Kidney (tissue), 22 donors: ENCODE measurements at places on chromosomes 5 and 9. TPM values are rescaled to one million over a fixed set of nuclear protein-coding genes. Genes with fewer than 3 reads are reported as not detected.

DNA sequence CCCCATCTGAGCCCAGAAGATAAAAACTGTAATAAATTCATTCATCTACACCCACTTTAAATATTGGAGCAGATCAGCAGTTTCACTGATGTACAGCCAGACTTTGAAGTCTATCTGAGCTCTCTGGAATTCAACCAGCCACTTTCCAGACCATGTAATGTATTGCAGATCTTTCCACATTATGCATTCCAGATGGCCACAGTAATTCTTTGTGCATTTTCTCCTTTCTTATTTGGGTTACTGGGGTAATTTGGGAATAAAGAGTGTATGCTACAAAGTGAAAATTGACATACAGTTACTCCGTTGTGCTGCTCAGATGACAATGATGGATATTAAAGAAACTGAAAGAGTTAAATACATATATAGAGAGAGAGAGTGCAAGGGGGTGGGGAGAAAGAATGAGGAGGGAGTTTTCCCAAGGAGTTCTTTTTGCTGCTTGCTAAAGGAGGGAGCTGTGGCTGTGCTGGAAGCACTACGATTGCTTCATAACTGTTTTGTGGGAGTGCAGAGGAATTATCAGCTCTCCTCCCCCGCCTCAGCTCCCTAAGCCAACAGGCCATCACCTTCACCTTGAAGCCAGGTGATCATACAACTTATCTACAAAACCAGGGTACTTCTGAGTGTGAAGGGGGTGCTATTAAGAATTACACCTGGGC lies 152.8 kb downstream of the GAS1 start:
- H3K36me3 ChIP-seq = no peaks in the 10 kb centered on the region
- no peak for DNase-seq
- no peaks in the 10 kb centered on the region for H3K4me1 ChIP-seq

- H3K27ac ChIP-seq = no peak overlapping the region
- no peaks in the 10 kb centered on the region for H3K4me1 ChIP-seq
- H3K27me3 ChIP-seq = no peaks in the 10 kb centered on the region
- H3K4me3 ChIP-seq = no peak overlapping the region
Measured at GRCh38 chr9:76818271-76818670, 54.0 kb downstream of the PCA3 start.

GPX3 gene
- 27,893 TPM for polyA plus RNA-seq

DNA sequence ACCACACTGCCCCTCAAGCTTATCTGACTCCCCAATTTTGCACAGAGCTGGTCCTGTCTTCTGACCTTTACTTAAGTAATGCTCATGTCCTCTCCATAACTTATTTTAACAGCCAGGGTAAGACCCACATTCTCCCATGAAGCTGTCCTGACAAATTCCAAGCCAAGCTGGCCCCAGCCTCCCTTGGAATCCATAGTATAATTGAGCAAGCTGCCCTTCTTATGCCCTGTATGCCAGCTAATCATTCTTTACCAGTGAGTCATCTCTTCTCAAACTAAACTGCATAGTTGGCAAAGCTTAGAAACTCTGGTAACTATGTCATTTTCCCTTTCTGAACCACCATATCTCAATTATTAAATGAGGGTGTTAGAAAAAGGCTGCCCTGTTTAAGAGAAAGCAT lies 92.4 kb downstream of the NFIB start:
- peaks cover 10% of the 10 kb centered on the region for H3K4me1 ChIP-seq
- H3K27ac ChIP-seq = peak overlapping the region; percentile 29
- H3K4me3 ChIP-seq = no peak overlapping the region
- no peaks in the 10 kb centered on the region for H3K27me3 ChIP-seq
- no peaks in the 10 kb centered on the region for H3K36me3 ChIP-seq
- no peak for DNase-seq

SRA1 gene
- polyA plus RNA-seq = 52.4 TPM

GFPT2 gene
- polyA plus RNA-seq = 2.7 TPM

DNA sequence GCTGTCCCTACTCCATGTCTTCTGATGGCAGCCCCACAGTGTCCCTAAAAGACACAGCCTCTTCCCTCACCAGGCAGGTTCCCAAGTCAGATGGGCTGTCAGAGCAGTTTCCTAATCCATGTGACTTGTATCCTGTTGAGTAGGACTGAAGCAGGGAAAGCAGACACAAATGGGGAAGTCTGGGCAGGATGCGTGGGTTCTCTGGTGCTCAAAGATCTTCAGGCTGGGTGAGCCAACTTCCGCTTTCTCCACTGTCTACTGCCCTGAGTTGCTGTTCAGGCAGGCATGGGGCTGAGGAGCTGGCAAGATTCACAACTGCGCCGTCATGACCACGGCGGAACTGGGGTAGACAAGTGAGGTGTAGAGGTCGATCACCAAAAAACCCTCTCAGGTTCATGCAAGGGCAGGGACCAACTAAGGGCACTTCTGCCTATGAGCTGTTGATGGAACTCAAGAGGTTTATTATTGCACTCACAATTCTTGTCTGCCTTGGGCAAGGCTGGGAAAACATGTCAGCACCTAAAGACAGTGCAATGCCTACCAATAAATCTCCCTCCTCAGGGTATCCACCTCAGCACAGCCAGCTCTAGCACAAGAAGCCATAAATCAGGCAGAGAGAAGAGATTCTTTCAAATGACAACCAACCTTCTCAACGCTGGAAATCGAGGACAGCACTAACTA lies 83.4 kb downstream of the RAPGEF1 start:
- H3K36me3 ChIP-seq = no peaks in the 10 kb centered on the region
- no peaks in the 10 kb centered on the region for H3K27me3 ChIP-seq

DNA sequence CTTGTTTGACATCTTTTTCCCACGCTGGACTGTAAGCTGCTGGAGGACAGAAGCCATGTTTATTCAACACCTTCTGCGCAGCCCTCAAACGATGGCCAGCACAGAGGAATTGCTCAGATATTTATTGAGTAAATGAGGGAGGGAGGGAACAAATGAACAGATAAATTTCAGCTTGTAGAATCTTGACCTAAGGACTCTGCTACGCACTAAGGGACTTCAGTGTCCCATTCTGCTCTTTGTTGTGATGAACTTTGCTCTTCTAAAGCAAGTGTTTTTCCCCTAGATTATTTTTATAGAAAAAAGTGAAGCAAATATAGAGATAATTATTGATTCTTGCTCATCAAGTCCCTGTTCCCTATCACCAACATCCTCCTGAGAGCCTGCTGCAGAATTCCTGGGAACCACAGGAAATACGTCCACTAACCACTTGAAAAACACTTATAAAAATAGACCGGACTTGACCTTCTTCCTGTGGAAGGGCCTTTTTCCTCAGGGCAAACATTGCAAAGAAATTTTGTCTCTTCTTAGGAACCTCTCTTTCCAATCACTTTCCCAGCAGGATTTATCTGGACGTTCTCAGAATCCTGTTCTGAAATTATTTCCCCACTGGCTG lies 54.9 kb downstream of the FGF1 start:
- no peak overlapping the region for H3K4me3 ChIP-seq
- no peak for DNase-seq
- H3K4me1 ChIP-seq = peaks cover 2% of the 10 kb centered on the region

FBN2 gene
- 0.11 TPM for polyA plus RNA-seq

SOHLH1 gene
- polyA plus RNA-seq = not detected

GRCh38 chr9:98899408-98900056 lies 44.2 kb upstream of the COL15A1 start:
- H3K36me3 ChIP-seq = no peaks in the 10 kb centered on the region
- no peaks in the 10 kb centered on the region for H3K4me1 ChIP-seq
- no peaks in the 10 kb centered on the region for H3K27me3 ChIP-seq

DNA sequence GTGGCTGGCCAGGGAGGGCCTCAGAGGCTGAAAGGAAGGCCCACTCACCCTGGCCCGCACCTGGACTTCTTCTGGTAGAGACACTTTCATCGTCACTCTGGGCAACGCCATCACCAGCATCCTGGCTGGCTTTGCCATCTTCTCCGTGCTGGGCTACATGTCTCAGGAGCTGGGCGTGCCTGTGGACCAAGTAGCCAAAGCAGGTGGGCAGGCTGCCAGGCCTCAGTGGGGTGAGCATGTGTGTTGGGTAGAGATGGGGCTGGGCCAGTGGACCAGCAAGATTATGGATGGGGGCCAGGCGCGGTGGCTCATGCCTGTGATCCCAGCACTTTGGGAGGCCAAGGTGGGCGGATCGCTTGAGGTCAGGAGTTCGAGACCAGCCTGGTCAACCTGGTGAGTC lies 12.6 kb downstream of the SLC6A7 start:
- DNase-seq = no peak
- no peaks in the 10 kb centered on the region for H3K36me3 ChIP-seq
- no peaks in the 10 kb centered on the region for H3K4me1 ChIP-seq
- H3K27ac ChIP-seq = no peak overlapping the region

ARRDC1 gene
- polyA plus RNA-seq = 42.3 TPM

STING1 gene
- 29.8 TPM for polyA plus RNA-seq

DNA sequence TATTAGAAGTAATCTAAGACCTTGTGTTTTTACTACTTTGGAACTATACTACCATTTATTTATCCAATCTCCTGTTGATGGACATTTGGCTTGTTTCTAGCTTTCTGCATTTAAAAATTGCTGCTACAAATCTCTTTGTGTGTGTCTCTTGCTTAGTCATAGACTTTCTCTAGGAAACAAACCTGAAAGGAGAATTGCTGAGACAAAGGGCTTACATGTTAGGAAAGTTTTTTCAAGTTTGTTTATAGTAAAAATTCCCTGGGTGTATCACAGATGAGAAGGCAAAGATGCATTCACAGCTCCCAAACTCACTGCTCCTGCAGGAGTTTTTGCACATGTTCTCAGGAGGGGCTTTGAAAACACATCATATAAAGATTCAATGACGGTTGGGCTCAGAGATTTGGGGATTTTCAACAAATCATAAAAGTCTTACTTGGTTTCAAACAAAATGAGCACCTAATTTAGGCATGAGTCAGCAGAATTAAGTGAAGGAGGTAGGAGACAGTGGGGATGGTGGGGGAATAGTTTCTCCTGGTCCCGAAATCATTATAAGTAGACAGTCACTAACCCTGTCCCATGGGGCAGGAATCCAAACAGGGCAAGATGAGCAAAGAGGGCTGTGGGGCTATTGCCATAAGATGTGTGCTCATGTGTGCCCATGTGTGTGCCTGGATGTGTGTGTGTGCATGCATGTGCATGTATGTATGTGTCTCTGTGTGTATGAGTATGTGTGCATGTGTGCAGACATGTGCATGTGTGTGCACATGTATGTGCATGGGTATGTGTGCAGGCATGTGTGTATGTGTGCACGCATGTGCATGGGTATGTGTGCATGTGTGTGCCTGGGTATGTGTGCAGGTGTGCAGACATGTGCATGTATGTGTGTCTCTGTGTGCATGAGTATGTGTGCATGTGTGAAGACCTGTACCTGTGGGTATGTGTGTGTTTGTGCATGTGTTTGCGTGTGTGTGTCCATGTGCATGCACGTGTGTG lies 43.4 kb upstream of the S1PR3 start:
- H3K4me3 ChIP-seq = no peak overlapping the region
- H3K36me3 ChIP-seq = no peaks in the 10 kb centered on the region
- DNase-seq = no peak
- no peaks in the 10 kb centered on the region for H3K27me3 ChIP-seq

ELP1 gene
- polyA plus RNA-seq = 12.9 TPM

DNA sequence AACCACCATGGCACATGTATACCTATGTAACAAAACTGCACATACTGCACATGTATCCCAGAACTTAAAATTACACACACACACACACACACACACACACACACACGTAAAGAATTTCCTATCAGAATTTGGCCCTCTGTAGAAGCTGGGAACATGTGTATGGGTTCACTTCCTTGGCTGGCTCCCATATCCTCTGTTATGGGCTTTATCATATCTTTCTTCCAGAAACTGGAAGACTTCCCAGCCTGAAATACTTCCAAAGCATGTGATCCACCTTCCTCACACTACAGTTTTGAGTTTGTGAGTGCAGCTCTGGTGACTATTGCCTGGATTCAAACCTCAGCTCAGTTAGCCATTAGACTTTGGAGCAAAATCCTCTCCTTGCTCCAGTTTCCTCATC lies 78.6 kb upstream of the GDNF start:
- H3K36me3 ChIP-seq = no peaks in the 10 kb centered on the region
- no peak overlapping the region for H3K4me3 ChIP-seq
- peak; percentile 6 for DNase-seq
- no peak overlapping the region for H3K27ac ChIP-seq
- H3K27me3 ChIP-seq = no peaks in the 10 kb centered on the region
- no peaks in the 10 kb centered on the region for H3K4me1 ChIP-seq

GRXCR2 gene
- not detected for polyA plus RNA-seq

SH3PXD2B gene
- 3.1 TPM for polyA plus RNA-seq

PCDHB12 gene
- 0.77 TPM for polyA plus RNA-seq

- no peak for DNase-seq
- H3K27me3 ChIP-seq = no peaks in the 10 kb centered on the region
- no peaks in the 10 kb centered on the region for H3K36me3 ChIP-seq
Measured at GRCh38 chr5:50655810-50656205, 10.6 kb upstream of the PARP8 start.
